Stimulated activated CD4-positive, alpha-beta T cell treated with anti-CD3 and anti-CD28 coated beads, Interleukin-15, amount 100 ng/mL, for 24 hours (primary cell): ENCODE measurements at places on chromosomes 1 and 21.
A peak's percentile ranks its signal among the peaks of the same experiment; 100 is the strongest.

DNA sequence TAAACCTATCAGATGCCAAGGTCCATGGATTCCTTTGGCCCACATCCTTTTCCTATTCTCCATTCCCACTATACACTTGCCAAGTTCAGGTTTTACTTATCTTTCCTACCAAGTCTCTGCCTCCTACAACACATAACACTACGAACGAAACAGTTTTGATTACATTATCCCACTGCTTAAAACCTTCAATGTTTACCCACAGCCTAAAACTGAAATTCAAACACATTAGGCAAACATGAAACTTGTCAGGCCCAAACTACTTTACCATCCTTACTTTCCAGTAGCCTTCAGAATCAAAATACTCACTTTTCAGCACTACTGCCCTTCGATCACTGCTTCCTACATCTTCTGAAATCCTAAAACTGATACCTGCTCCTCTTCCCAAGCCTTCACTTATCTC lies 3.0 kb downstream of the SCAF4 start:
- no peak for DNase-seq

DNA sequence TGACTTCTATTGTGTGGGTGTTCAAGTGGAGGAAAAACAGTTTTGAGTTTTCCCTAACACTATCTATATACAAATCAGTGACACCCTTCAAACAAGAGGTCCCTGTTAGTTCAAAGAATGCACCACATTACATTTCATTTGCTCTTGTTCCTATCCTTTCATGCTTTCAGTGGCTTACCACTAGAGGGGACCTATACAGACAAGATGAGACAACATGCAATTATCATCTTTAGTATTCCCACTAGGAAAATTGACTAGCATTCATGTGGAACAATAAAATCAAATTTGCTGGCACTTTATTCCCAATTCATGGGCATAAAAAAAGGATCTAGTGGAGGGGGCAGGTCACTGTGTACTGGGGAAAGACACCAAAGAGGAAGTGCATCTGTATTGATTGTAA lies 13.3 kb upstream of the SIPA1L2 start:
- DNase-seq = no peak

DNA sequence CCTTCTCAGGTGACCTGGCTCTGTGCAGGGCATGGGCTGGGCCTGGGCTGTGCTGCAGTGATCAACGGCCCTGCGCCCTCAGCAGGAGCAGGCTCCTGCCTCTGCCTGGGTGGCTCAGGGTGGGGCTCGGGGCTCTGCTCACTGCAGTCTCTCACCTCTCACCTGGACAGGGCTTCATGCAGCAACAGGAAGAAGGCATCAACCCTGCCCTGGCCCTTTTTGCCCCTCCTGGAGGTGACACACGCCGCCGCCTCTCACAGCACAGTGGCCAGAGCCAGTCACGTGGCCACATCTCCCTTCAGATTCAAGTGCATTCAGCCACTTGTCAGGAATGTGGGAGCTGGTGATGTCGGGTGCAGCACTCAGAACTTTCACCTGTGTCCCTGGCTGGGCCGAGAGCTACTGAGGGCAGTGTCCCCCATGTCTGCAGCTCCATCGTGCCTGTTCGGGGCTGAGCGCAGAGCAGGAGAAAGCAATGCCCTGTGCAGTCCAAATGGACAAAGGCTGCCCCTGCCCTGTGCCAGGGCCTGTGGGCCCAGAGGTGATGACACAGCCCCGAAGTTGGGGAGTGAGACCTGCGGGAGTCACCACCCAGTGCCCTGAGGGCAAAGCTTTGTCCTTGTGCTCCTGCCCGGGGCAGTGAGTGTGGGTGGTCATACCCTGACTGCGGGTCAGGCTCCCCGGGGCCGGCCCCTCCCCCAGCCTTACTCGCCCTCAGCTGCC lies 314.0 kb downstream of the PTPRU start:
- no peak for DNase-seq

- DNase-seq = no peak
Observed at GRCh38 chr1:116326486-116326885, 46.6 kb upstream of the ATP1A1 start.

DNA sequence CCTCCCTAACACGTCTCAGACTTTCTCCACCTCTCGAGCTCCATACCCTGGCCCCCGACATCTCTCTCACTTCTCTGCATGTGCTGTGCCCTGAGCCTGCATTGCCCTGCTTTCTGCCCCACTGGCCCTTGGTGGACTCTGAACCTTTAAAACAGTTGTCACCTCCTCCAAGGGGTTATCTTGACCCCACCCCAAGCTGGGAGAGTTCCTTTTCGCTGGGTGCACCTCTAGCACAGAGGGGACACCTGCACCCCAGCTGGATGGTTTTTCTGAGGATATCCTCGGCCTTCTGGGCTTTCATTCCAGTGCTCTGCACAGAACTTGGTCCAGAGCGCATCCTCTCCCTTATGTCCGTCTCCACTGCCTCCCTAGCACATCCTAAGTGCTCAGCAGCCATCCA lies 4.2 kb upstream of the CDCP2 start:
- DNase-seq = no peak

GRCh38 chr1:151790940-151791651 lies 796 bp upstream of the TDRKH start:
- peak; percentile 20 for DNase-seq

- no peak for DNase-seq
Observed at GRCh38 chr1:242033447-242033846, 34.5 kb upstream of the MAP1LC3C start.

DNA sequence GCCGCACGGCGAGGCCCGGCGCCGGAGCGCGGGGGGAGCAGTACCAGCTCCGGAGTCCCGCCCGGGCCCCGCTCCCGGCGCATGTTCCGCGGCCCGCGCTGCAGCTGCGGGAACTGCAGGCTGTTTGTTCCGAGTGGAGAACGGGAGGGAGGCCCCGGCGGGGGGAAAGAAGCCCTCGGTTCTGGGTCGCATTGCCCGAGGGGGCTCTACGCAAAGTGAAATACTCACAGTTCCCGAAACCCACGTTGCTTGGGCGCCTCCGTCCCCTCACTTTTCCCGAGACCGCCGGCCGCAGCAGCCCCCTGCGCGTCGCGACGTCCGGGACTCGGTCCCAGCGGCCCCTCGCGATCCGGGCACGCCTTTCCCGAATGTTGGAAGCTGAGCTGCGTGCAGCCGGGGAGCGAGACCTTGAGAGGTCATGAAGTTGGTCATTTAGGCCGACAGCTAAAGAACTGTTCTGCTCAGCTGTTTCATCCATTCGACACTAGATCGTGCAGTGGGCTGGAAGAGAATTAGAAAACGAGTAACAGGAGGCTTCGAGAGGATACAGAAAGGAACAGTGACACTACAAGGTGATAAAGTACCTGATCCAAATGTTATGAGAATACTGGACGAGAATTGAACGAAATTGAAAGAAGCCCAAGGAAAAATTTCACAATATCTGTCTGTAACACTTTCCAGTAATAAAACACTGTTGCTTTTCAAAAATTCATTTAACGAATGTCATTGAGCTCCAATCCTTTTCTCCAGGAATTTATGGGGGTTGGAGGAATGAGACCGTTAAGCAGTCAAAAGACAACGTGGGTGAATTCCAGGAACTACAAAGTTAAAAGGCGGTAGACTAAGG lies 657 bp upstream of the LIN9 start:
- DNase-seq = no peak

GRCh38 chr1:163885510-163885909 lies 563.8 kb downstream of the NUF2 start:
- DNase-seq = no peak

GRCh38 chr1:18419845-18420184 lies 60.9 kb upstream of the KLHDC7A start:
- DNase-seq = no peak

GRCh38 chr1:4959216-4959615 lies 304.8 kb downstream of the AJAP1 start:
- DNase-seq = no peak

DNA sequence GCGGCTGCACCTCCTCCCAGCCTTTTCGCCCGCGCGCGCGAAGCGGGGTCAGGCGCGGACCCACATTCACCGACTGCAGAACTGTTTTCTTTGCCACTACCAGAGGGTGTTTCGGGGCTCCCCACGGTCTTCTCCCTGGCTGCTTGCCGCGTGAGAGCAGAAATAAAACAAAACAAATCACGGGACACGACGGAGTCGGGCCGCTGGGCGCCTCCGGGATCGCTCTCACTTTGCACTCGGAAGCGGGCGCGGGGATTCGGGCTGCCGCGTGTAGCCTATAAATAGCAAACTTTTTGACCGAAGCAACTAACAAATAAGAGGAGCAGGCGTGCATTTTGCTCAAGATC lies 412.3 kb upstream of the ESRRG start:
- DNase-seq = no peak

- no peak for DNase-seq
Observed at GRCh38 chr21:45874716-45875415, 106.7 kb upstream of the COL6A1 start.

DNA sequence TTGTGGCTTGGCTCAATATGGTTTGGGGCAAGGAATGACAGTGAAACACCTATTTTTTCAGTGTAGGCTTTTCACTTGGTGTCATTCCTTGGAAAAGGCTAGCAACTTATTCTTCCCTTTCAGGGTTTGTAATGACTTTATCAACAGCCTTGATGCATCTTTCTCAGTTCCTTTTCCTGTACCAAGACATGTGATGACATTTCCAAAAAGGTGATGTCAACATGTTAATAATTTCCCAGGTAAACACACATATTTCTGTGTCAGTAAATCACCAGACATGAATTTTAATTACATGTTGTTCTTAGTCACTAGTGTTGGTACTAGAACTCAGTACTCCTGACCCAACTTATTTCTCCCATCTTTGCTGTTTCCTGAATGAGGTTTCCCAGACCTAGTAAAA lies 37.8 kb upstream of the RRP15 start:
- DNase-seq = no peak

DNA sequence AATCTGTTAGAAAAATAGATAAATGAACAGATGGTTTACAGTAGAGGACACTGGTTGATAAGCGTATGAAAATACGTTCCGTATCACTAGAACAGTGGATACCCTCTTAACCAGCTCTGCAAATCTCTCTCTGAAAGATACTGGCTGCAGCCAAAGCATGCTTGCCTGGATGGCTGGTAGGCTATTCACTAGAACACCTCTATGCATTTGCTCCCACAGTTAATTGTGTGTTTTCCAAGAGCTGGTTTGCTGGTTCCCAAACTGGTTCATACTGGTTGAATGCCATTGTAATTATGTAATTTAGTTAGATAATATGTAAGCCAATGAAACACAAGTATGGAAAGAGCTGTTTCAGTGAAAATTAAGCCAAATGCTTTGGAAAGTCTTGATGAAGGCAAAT lies 126.6 kb downstream of the C1orf21 start:
- no peak for DNase-seq
